MG63 (cell line): ENCODE measurements at places on chromosomes 3 and 15. TPM values are rescaled to one million over a fixed set of nuclear protein-coding genes. Genes with fewer than 3 reads are reported as not detected.

DYNC1LI1 gene
- total RNA-seq: 50.6 and 60.0 TPM in 2 replicates

TRIM42 gene
- not detected in 2 replicates for total RNA-seq

ZNF445 gene
- total RNA-seq: 3.9 and 6.0 TPM in 2 replicates

HRG gene
- not detected in 2 replicates for total RNA-seq

SYNPR gene
- not detected in 2 replicates for total RNA-seq

C3orf20 gene
- 0.03 TPM in 1 of 2 replicates, not detected in the other for total RNA-seq

LOXL1 gene
- 206 and 224 TPM in 2 replicates for total RNA-seq

NMNAT3 gene
- total RNA-seq: 0.37 and 1.6 TPM in 2 replicates

PPARG gene
- 7.2 and 12.6 TPM in 2 replicates for total RNA-seq

SLC12A1 gene
- not detected in 2 replicates for total RNA-seq

GCNT3 gene
- not detected in 2 replicates for total RNA-seq

PRSS50 gene
- total RNA-seq: not detected in 2 replicates

TRPM7 gene
- total RNA-seq: 12.0 and 27.6 TPM in 2 replicates

HSPBAP1 gene
- 1.4 and 10.3 TPM in 2 replicates for total RNA-seq

NDUFAF3 gene
- 37.8 and 91.3 TPM in 2 replicates for total RNA-seq

GOLGA8O gene
- total RNA-seq: not detected in 2 replicates

CILP gene
- not detected in 2 replicates for total RNA-seq

FILIP1L gene
- total RNA-seq: 19.9 and 31.5 TPM in 2 replicates

SAMMSON gene
- total RNA-seq: not detected in 2 replicates

SKOR1 gene
- total RNA-seq: not detected in 2 replicates

MOBP gene
- total RNA-seq: not detected in 2 replicates

GABRR3 gene
- total RNA-seq: not detected in 2 replicates

NEK11 gene
- 10.1 and 10.5 TPM in 2 replicates for total RNA-seq

KCNMB3 gene
- 0.30 and 0.54 TPM in 2 replicates for total RNA-seq

AHSG gene
- total RNA-seq: not detected in 2 replicates

GOLGA6B gene
- total RNA-seq: not detected in 2 replicates

EEF1AKMT4 gene
- 5.2 and 16.0 TPM in 2 replicates for total RNA-seq

LYZL4 gene
- total RNA-seq: not detected in 2 replicates

TXNRD3 gene
- total RNA-seq: 11.4 and 15.9 TPM in 2 replicates
